Neural crest cell (in vitro differentiated cells): ENCODE measurements at places on chromosomes 13 and 19. TPM values are rescaled to one million over a fixed set of nuclear protein-coding genes. Genes with fewer than 3 reads are reported as not detected.

LRG1 gene
- 0.09 TPM in 2 replicates for total RNA-seq

ZNF729 gene
- not detected in 2 replicates for total RNA-seq

DNA sequence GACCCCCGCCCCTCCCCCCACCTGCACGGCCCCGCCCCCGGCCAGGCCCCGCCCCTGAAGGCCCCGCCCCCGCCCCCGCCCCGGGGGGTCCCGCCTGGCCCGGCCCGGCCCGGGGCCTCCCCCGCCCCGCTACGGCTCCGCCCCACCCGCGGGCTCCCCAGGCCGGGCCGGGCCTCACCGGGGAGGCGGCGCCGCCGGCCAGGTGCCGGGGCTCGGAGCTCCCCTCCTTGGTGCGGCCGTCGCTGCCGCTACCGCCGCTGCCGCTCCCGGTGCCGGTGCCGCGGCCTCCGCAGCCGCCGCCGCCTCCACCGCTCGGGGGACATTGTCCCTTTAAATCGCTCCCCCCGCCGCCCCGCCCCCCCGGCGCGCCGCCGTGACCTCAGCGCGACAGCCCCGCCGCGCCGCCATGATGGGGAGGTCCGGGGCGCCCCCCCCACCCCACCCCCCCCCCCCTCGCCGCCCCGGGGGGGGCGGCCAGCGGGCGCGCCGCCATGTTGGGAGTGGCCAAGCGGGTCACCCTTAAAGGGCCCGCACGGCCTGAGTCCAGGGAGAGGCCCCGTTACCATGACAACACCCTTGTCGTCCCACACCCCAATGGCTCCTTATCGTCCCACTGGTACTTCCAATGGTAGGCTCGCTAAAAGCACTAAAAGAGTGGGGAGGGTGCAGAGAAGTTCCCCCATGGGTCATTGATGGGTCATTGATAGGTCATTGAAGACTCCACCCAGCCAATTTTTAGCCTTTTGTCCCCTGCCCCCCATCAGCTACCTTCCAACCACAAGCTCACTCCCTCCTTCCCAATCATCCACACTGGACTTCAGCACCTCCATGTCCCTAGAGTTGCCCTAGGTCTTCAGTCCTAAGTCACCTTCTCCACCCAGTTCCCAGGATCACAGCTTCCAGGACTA is at the start of gene WIZ:
TSS of gene WIZ (minus strand) at position 337 of the 908 bp plus-strand sequence. CDS start 1,649 bp downstream, outside the sequence.
- peak within 1 kb of the TSS; percentile 92 for H3K4me3 ChIP-seq
- peaks cover 3% of the 10 kb centered on the region for H3K36me3 ChIP-seq
- peak; percentile 72 for DNase-seq
- peaks cover 37% of the 10 kb centered on the region for H3K27me3 ChIP-seq

RNF17 gene
- total RNA-seq, result not detected in 2 replicates

DNA sequence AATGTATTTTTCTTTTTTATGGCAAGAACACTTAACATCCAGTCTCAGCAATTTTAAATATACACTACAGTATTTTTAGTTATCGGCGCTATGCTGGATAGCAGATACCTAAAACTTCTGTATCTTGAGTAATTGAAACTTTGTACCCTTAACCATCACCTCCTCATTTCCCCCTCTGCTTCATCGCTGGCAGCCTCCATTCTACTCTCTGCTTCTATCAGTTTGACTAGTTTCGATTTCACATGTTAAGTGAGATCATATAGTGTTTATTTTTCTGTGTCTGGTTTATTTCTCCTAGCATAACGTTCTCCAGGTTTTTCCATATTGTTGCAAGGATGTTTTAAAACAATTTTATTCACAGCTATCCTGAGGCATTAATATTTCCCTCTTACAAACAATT is 340.8 kb upstream of the SLC10A2 start:
- H3K4me3 ChIP-seq, result no peak overlapping the region
- no peaks in the 10 kb centered on the region for H3K27me3 ChIP-seq
- H3K36me3 ChIP-seq, result no peaks in the 10 kb centered on the region
- DNase-seq, result no peak
- no peaks in the 10 kb centered on the region for H3K4me1 ChIP-seq
- H3K27ac ChIP-seq, result no peak overlapping the region

- H3K36me3 ChIP-seq, result no peaks in the 10 kb centered on the region
- peak overlapping the region; percentile 77 for H3K4me3 ChIP-seq
- H3K27me3 ChIP-seq, result no peaks in the 10 kb centered on the region
- DNase-seq, result no peak
- peak overlapping the region; percentile 64 for H3K27ac ChIP-seq
Observed at GRCh38 chr19:45098521-45099466, 5.8 kb downstream of the PPP1R37 start.

GRCh38 chr13:40517486-40518480 is 148.7 kb downstream of the FOXO1 start:
- peaks cover 18% of the 10 kb centered on the region for H3K4me1 ChIP-seq
- no peak for DNase-seq
- no peak overlapping the region for H3K27ac ChIP-seq

FFAR1 gene
- total RNA-seq, result not detected in 2 replicates

CEACAM19 gene
- total RNA-seq, result 5.0 and 6.1 TPM in 2 replicates

- H3K4me1 ChIP-seq, result no peaks in the 10 kb centered on the region
- H3K27me3 ChIP-seq, result no peaks in the 10 kb centered on the region
- peak overlapping the region; percentile 1 for H3K27ac ChIP-seq
- H3K36me3 ChIP-seq, result peaks cover 3% of the 10 kb centered on the region
- no peak overlapping the region for H3K4me3 ChIP-seq
Observed at GRCh38 chr13:35448465-35448864, 28.0 kb downstream of the MAB21L1 start.

DNA sequence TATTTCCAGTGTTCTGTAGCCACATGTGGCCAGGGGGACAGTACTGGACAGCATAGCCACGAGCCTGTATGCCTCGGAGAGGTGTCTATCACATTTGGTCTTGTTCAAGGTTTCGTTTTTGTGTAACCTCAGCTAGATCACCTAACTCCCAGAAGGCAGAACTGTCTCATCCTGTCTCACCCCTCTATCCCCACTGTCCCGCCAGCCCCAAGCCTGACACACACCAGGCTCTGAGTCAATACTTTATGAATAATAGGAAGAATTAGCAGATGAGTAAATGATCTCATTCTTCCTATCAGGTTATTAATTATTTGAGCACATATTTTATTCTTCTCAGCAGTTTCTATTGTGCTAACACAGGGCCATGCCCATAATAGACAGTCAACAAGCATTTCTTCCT is 132.2 kb downstream of the NUFIP1 start:
- no peaks in the 10 kb centered on the region for H3K36me3 ChIP-seq
- no peak overlapping the region for H3K4me3 ChIP-seq
- peaks cover 9% of the 10 kb centered on the region for H3K4me1 ChIP-seq
- no peak overlapping the region for H3K27ac ChIP-seq
- peaks cover 15% of the 10 kb centered on the region for H3K27me3 ChIP-seq

DNA sequence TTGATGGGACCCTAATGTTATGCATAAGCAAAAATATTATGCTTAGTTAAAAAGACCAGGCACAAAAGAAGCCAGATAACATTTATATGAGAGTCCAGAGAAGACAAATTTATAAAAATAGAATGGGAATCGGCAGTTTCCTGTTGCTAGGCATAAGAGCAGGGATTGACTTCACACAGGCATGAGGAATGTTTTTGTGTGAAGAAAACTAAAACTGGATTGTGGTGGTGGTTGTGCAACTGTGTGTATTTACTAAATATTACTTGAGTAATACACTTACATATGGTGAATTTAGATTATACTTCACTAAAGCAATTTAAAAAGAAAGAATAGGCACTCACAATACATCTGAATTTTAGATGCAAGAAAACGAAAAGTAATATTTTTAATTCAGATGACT is 108.3 kb downstream of the SLITRK1 start:
- no peak for DNase-seq
- H3K4me1 ChIP-seq, result no peaks in the 10 kb centered on the region
- H3K36me3 ChIP-seq, result no peaks in the 10 kb centered on the region
- H3K27me3 ChIP-seq, result no peaks in the 10 kb centered on the region

ZNF536 gene
- 18.7 and 22.0 TPM in 2 replicates for total RNA-seq

PTGIR gene
- not detected in 2 replicates for total RNA-seq

C19orf67 gene
- not detected in 2 replicates for total RNA-seq
